DMS79 (cell line): ENCODE measurements at places on chromosomes 2 and 18.

- no peak for DNase-seq
Observed at GRCh38 chr2:31526946-31527732, 53.6 kb downstream of the SRD5A2 start.

GRCh38 chr18:59752666-59753065 lies 55.4 kb upstream of the CCBE1 start:
- DNase-seq = no peak

GRCh38 chr2:28565720-28566295 lies 69.9 kb downstream of the PLB1 start:
- peak; percentile 43 for DNase-seq

DNA sequence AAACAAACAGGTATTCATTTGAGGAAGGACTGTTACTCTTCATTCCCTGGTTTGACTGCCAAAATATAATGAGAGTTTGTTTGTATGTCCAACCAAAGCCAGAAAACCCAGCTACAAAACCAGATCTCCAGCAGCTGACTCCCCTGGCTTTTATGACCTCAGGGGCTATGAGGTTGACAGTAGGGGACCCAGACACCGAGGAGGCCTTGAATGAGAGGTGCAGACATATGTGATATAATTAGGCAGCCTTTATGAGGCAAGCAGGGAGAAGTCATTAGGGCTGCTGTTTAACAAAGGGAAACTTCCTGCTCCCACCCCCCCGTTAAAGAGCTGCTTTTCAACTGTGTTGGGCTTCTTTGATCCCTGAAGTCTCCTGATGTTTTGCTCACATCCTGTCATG lies 236.7 kb downstream of the SLC4A3 start:
- no peak for DNase-seq

DNA sequence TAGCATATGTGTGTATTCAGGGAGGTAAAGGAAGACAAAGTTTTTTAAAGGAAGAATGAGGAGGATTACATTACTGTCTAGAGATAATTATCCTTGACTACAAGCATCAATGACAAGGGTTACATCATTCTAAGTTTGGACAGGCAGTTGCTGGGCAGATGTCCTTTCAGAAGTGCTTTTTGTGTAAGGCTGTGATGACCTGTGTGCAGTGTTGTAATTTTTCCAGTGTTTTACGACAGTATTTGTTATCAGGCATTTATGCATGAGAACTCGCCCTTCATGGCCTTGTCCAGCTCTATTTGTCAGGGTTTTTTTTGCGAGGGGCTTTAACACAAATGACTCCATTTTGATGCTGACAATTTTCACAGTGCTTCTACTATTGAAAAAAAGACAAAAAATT lies 658.3 kb upstream of the NXPH2 start:
- DNase-seq = no peak

GRCh38 chr2:20148923-20149702 lies 75.8 kb downstream of the SDC1 start:
- DNase-seq = no peak

GRCh38 chr18:41126541-41127235 lies 828.3 kb upstream of the PIK3C3 start:
- no peak for DNase-seq

- no peak for DNase-seq
Observed at GRCh38 chr2:149656996-149657395, 69.4 kb upstream of the MMADHC start.

DNA sequence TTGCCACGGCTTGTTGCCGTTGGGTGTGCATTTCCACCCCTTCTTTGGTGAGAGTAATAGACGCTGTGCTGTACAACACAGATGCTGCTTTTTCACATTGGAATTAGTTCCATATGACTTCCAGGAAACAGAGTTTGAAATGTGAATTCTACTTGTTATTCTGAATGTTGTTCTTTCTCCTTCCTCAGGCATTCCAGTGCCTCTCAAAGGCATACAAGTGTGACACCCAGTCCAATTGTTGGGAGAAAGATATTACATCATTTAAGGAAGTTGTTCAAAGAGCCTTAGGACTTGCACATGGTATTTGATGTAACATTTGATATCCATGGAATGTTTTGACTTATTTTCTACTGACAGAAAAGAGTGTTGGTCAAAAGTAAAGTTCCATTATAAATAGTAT lies 134.4 kb upstream of the LTBP1 start:
- no peak for DNase-seq

- no peak for DNase-seq
Observed at GRCh38 chr2:239323447-239323846, 77.4 kb downstream of the HDAC4 start.

DNA sequence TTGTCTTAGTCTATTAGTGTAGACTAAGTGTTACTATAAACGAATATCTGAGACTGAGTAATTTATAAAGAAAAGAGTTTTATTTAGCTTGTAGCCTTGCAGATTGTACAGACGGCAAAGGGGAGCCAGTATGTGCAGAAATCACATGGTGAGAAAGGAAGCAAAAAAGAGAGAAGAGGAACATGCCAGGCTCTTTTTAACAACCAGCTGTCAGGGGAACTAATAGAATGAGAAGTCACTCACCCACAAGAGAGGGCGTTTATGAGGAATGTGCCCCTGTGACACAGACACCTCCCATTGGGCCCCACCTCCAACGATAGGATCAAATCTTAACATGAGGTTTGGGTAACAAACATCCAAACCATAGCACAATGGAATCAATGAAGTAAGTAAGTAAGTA lies 20.6 kb upstream of the ZNF804A start:
- no peak for DNase-seq

- DNase-seq = no peak
Observed at GRCh38 chr18:61765097-61765496, 127.7 kb downstream of the RNF152 start.

GRCh38 chr2:9764153-9764778 lies 79.0 kb upstream of the TAF1B start:
- peak; percentile 60 for DNase-seq
